Jurkat, Clone E6-1 (cell line): ENCODE measurements at places on chromosomes 4 and X.

- DNase-seq, result no peak
Observed at GRCh38 chrX:78106651-78106986, 2.6 kb downstream of the PGK1 start.

DNA sequence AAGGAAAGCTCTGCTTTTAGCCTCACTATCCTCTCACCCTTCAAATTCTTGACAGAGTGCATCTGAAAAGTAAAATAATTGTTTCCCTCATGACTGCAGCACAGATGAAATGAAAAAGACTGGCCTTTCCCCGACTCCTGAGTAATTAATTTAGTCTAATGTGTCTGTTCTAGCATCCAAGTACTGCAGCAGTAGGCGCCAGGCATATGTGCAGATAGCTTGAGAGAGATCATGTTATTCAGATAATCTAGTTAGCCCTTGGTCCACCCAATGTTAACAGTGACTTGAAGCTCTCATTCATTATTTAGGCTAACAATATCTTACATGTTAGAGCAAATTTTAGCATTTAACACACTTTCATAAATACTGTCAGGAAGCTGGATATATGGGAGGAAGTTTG is 54.0 kb downstream of the MAP9 start:
- no peak for DNase-seq

GRCh38 chrX:136159611-136160025 is 12.3 kb downstream of the FHL1 start:
- no peak for DNase-seq

- DNase-seq, result no peak
Observed at GRCh38 chr4:78707793-78708192, 68.4 kb upstream of the BMP2K start.

- no peak for DNase-seq
Observed at GRCh38 chrX:64191281-64192010, 14.1 kb downstream of the AMER1 start.

- no peak for DNase-seq
Observed at GRCh38 chrX:12360986-12361598, 222.8 kb downstream of the FRMPD4 start.

DNA sequence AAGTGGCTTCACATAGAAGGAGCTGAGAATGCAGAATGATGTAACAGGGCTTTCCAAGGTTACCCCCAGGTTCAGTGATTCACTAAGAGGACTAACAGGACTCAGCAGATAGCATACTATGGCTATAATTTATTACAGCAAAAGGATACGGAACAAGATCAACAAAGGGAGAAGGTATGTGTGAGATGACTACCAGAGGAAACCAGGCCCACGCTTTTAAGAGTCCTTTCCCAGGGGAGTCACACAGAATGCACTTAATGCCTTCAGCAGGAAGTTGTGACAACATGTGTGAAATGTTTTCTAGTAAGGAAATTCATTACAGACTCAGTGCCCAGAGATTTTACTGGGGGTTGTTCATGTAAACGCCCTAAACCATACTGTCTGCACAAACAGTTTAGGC is 373.6 kb upstream of the MAGEB2 start:
- no peak for DNase-seq

DNA sequence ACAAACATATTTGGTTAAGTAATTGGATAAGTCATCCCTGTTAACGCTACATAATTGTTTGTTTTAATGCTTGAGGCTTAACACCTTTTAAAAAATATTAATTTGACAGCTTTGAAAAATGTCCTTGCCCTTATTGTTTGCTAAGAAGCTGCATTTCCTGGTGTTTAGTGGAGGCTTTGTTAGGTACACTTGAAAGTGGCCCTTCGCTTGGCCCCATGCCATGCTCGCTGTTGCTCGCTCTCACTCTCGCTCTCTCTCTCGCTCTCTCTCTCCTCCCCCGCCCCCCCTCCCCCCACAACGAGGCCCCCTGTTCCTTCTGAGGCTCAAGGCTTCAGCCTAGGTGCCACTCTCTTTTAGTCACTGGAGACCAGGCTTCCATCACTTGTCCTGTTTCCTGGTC is 139.6 kb downstream of the DCLK2 start:
- no peak for DNase-seq

- DNase-seq, result no peak
Observed at GRCh38 chrX:85988353-85988752, 59.0 kb downstream of the CHM start.

DNA sequence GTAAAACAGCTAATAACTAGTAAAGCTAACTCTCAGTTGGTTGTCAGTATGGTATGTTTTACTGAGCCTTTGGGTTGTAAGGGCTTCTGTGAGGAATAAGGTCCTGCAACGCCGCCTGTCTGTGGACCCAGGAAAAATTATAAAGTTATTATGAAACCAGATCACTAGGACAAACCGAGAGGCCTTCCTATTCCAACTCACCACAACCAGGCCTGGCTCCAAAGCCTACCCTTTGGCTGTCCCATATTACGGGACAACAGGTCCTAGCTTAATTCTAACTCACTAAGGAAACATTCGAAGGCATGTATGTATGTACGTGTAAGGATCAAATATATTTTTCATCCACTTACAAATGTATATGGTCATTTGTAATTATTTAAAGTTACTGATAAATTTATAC is 1.4 kb downstream of the ANKRD17 start:
- peak; percentile 67 for DNase-seq

DNA sequence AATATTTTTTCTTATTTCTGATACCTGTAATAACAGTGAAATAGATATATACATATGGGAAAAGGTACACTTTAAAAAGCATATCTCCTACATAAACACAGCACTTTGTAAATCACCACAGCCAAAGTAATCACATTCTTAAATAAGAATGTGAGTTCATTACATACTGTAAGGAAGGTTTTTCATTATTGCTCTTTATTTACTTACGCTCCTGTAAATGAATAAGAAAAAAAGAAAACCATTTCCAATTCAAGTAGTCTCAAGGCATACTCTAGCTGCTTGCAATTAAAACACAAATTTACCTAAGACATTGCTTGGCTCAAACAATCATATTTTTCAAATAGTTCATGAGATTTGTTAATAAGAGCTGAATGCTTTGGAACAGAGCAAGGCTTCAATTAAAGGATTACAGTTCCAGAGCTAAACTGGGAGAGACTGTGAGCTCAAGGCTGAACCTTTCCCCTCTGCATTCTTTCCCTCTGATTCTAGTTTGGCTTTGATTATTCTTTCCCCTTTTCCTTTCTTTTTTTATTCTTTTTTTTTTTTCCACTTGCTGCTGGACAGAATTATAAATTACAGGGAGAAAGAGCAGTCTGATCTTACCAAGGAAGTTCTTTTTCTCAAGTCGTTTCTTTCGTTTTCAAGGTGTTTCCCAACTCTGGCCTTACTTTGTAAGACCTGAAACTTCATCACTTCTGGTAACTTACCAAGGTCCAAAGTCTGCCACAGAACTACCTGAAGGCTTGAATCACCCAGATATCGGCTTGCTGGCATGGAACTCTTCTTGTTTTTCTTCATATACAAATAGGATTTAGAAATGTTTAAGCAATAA is 278.3 kb downstream of the INPP4B start:
- no peak for DNase-seq

DNA sequence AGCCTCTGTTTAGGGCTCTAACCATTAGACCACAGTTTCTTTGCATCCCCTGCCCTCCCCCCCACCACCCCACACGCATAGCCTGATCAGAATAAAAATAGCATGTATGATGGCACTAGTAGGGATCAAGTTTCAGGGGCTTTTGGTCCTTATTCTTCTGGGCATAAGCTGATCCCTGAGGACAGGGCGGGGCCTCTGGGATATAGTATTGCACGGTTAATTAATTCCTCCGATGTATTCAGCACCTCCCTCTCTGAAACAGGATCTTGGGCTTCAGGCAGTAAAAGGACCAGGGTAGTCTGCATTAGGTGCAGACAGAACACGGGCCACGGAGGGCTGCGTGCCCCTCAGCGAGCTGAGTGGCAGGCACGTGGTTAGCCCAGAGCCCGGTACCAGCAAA is 57.1 kb downstream of the ELF4 start:
- no peak for DNase-seq

GRCh38 chr4:184385705-184386141 is 88.6 kb downstream of the IRF2 start:
- DNase-seq, result no peak

DNA sequence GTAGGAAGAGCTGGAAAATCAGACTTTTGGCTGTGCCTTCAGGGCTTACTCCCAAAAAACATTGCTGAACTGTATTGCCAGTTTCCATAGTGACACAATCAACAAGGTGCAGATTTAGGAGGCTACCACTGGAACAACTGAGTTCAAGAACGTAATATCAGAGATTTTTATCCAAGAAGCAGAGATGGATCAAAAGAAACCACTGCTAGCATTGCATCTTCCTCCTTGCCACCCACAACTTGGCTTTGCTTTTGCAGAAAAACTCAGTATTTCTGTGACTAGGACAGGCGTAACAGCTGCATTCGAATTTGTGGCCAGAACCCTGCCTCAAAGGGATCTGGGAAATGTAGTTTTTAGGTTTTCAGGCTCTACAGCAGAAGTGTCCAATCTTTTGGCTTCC is 27.8 kb upstream of the WDFY3 start:
- no peak for DNase-seq

- DNase-seq, result no peak
Observed at GRCh38 chrX:110338935-110339334, 19.7 kb upstream of the RTL9 start.

DNA sequence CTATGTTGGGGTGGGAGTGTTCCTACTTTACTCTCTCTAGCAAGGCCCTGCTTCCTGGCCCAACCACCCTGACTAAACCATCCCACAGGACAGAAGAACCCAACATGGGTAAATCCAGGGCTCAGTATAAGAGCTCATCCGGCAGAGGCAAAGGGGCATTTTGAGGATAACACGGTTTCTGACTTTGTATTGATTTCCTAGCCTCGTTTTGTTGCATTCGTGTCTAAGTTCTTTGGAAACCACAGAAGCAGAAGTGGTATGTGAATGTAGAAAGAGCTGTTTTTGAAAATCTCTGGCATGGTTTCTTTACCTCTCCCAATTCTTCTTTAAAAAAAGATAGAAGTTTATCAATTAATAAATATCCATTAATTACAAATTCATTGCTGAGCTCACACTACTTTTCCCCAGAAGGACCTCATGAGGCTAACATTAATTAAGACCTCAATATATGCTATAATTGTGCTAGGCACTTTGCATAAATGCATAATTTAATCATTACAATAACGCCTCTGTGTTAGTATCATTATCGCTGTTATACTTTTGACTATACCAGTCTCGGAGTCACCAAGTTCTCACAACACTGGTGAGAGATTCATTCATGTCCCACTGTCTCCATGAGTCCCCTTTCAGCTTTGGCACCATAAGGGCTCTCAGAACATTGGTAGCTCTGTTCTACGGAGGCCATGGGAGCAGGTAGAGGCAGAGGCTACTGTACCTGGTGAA is 5.8 kb upstream of the CLNK start:
- DNase-seq, result no peak

DNA sequence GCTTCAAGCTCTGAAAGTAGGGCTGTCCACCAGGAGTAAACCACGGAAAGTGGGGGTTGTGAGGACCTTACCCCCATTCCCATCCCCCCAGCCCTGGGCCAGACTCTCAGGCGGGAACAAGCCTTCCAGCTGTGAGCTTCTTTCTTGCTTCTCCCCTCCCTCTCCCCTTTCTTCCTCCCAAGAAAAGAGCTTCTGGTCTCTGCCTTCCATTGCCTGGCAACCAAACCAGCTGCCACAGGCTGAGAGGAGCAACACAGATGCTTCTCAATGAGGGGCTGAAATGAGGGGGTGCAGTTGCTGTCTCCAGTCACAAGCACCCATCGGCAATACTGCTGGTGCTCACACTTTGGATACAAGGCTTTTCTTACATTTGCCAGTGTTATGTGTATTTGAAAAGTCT is 72.5 kb downstream of the SLC16A2 start:
- no peak for DNase-seq

GRCh38 chr4:93480452-93480851 is 348.1 kb upstream of the ATOH1 start:
- no peak for DNase-seq

GRCh38 chrX:153477364-153477857 is 7.0 kb upstream of the HAUS7 start:
- no peak for DNase-seq

DNA sequence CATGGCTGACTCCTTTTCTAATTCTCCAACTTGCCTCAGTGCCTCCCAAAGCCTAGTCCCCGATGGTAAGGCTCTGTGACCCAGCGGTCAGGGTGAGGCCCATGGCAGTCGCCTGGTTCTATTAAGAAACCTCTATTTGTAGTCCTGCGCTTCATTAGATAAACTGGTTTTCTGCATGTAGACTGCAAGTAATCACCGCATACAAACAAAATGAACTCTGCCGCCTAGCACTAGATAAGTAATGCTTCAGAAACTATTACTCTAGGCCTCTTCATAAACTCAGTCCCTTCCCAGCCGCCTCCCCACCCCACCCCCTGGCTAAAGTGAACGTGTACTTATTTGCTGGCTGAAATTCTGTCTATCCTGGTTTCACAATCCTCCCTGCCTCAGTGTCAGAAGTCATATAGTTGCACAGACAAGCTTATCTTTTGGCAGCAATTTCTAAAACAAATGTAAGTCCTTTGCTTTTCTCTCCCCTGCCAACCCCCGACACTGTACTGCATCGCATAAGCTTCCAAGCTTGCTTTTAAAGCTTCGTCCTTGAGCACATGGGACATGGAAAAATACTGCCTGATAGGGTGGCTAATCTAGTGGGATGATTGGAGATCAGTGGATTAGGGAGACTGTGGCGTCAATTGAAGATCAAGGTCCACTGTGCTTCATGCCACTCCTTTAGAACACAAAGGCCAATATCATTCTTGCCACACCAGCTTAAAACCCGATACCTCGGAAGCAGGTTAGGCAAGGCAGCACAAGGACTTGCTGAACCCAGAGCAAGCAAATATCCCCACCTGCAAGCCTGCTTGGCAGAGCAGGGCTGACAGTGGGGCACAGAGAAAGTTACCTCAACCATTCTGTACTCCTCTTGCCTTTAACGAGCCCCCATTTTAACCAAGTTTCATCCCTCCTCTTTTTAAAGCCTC is 125.8 kb downstream of the IRF2 start:
- no peak for DNase-seq

- DNase-seq, result no peak
Observed at GRCh38 chrX:103148075-103148474, 55.1 kb upstream of the NXF3 start.
